ENCODE measurements at places on chromosomes 2 and 18. TPM values are rescaled to one million over a fixed set of nuclear protein-coding genes. Genes with fewer than 3 reads are reported as not detected.

- H3K4me3 ChIP-seq, result no peak overlapping the region
- H3K27ac ChIP-seq, result no peak overlapping the region
- H3K27me3 ChIP-seq, result no peaks in the 10 kb centered on the region
- no peak for DNase-seq
- no peaks in the 10 kb centered on the region for H3K36me3 ChIP-seq
These were observed 77.7 kb downstream of the TRIM43 start for GRCh38 chr2:95669441-95669991.

DNA sequence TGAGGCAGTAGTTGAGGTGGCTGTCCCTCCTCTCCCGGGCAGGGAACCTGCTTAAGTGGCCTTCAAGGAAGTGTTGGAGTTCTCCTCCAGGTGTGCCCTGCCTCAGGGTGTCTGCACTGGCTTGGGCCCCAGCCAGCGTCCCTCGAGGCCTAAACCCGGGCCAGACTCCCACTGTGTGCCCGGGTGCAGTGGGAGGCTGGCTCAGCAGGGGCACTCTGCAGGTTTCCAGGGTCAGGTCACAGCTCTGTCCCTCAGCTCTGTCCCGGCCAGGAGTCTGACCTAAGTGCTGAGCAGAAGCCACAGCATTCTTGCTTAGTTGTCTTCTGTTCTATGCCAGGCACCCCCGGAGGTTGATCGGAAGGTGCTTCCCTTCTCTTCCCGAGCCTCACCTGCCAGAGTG, 69.0 kb upstream of the OTOS start:
- H3K36me3 ChIP-seq, result no peaks in the 10 kb centered on the region
- H3K4me3 ChIP-seq, result no peak overlapping the region
- no peaks in the 10 kb centered on the region for H3K4me1 ChIP-seq

- no peaks in the 10 kb centered on the region for H3K36me3 ChIP-seq
- no peaks in the 10 kb centered on the region for H3K4me1 ChIP-seq
- no peak overlapping the region for H3K27ac ChIP-seq
- no peak overlapping the region for H3K4me3 ChIP-seq
- DNase-seq, result no peak
These were observed 89.8 kb downstream of the LOXHD1 start for GRCh38 chr18:46567196-46567595.

RGPD8 gene
- polyA plus RNA-seq, result 3.3 TPM

GRCh38 chr2:62382122-62382521, 123.9 kb downstream of the TMEM17 start:
- H3K36me3 ChIP-seq, result no peaks in the 10 kb centered on the region
- no peak overlapping the region for H3K4me3 ChIP-seq
- no peaks in the 10 kb centered on the region for H3K4me1 ChIP-seq
- no peak overlapping the region for H3K27ac ChIP-seq

DNA sequence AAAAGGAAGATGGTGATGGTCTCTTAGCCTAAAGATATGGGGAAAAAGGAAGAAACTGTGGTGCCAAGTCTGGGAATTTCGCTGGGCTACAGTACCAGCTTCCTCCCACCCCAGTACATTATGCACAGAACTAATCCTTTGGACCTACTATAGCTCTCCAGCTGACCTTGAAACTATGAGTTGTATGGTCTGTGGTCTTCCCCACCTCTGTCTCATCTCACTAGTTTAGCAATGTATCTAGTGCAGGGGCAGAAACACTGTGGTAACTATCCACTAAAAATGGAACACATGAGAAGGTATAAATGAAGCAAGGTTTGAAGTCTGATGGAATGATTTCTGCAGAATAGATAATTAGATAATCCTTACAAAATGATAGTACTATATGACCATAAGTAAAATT, 190.4 kb upstream of the CCDC150 start:
- H3K4me1 ChIP-seq, result no peaks in the 10 kb centered on the region
- no peak for DNase-seq

VWA3B gene
- not detected for polyA plus RNA-seq
